ENCODE measurements at places on chromosomes 4 and X.

DNA sequence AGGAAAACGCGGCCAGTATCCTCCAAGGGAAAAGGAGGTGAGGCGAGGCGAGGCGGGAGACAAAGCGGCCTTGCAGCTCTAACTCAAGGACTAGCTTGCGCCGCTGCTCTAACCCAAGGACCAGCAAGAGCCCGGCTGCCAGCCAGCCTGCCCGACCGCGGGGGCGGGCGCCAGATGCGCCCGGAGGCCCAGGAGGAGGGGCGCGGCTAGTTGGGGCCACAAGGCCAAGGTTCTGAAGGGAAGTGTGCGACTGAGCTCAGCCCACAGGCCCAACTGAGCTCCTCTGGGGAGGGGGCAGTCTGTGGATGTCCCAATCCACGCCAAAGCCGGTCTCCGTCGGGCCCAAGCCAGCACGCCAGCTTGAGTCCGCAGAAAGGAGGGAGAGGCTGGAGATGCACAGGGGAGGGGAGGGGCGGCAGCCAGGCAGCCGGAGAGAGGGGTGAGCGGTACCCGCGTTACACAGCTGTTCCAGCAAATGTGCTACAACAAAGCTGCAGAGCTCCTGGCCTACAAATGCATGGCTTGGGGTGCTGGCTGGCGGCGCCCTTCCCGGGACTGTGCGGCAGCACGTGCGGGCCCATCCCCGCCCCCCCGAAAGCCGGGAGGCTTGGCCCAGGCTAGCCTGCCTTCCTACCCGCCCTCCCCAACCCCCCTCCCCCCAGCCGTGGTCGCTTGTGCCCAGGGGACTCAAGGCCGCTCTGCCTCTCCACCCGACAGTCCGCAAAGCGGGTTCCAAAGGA lies 637 bp downstream of the AMER1 start:
- H3K36me3 ChIP-seq = no peaks in the 10 kb centered on the region
- DNase-seq = peak; percentile 21
- peak overlapping the region; percentile 95 for H3K27ac ChIP-seq
- peaks cover 35% of the 10 kb centered on the region for H3K4me1 ChIP-seq
- peak overlapping the region; percentile 81 for H3K4me3 ChIP-seq

- H3K36me3 ChIP-seq = no peaks in the 10 kb centered on the region
- H3K27me3 ChIP-seq = no peaks in the 10 kb centered on the region
- H3K4me1 ChIP-seq = no peaks in the 10 kb centered on the region
- H3K4me3 ChIP-seq = no peak overlapping the region
- no peak overlapping the region for H3K27ac ChIP-seq
These were observed 72.1 kb downstream of the COL4A5 start for GRCh38 chrX:108511721-108512120.

DNA sequence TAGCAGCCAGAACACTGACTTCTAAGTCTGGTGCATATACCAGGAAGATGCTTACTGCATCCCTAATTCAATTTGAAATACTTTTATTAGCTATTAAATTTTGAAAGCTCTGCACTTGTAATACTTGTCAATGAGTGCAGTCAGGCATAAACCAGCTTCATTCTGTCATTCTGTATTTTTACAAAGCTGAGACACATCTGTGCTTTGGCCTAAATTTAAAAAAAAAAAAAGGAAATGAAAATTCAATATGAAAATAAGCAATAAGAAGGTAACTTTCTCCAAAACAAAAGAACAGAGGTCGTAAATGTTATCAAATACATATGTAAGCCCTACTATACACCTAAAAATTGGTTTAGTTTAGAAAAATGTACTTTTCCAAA lies 7.0 kb downstream of the SMIM14 start:
- no peak for DNase-seq
- peaks cover 5% of the 10 kb centered on the region for H3K36me3 ChIP-seq
- no peaks in the 10 kb centered on the region for H3K27me3 ChIP-seq
- H3K27ac ChIP-seq = no peak overlapping the region
- H3K4me3 ChIP-seq = no peak overlapping the region

GRCh38 chrX:103573202-103573601 lies 12.1 kb upstream of the TCEAL4 start:
- no peak for DNase-seq
- no peak overlapping the region for H3K4me3 ChIP-seq
- no peaks in the 10 kb centered on the region for H3K36me3 ChIP-seq
- H3K4me1 ChIP-seq = no peaks in the 10 kb centered on the region
- H3K27me3 ChIP-seq = no peaks in the 10 kb centered on the region

GRCh38 chr4:85964298-85964697 lies 395.6 kb downstream of the MAPK10 start:
- H3K27ac ChIP-seq = no peak overlapping the region
- peaks cover 5% of the 10 kb centered on the region for H3K4me1 ChIP-seq
- H3K36me3 ChIP-seq = no peaks in the 10 kb centered on the region

DNA sequence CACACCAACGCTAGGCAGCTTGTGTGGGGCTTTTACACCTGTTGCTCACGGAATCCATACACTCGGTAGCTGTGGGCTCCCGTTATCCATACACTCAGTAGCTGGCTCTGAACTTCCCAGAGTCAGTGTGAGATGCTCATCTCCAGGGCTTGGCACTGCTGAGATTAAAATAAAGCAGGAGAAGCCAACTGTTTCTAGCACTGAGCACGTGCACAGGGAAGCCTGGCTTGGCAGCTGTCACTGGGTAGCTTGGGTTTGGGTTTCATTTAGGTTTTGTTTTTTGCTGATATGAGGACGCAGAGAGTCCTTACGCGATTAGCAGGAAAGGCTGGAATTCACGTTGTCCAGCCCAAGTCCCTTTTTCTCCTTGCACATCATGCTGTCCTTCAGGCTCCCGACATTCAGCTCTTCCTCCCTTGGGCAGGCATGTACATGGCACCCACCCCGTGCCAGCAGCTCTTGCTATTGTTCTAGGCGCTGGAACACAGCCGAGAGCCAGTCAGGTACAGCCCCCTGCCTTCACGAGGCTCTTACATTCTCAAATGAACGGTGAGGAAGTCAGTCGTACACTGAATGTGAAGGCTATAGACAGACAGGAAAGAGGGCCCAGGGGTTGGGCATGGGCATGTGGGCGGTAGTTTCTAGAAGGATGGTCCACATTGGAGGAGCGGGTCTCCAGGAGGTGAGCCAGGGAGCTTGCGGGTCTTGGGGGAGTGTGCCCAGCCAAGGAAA lies 25.9 kb downstream of the NSG1 start:
- H3K27ac ChIP-seq = no peak overlapping the region
- no peak for DNase-seq
- H3K4me1 ChIP-seq = no peaks in the 10 kb centered on the region
- H3K36me3 ChIP-seq = peaks cover 27% of the 10 kb centered on the region
- no peaks in the 10 kb centered on the region for H3K27me3 ChIP-seq

- no peak for DNase-seq
- H3K27me3 ChIP-seq = no peaks in the 10 kb centered on the region
- H3K4me3 ChIP-seq = no peak overlapping the region
- H3K4me1 ChIP-seq = peaks cover 6% of the 10 kb centered on the region
- no peaks in the 10 kb centered on the region for H3K36me3 ChIP-seq
These were observed 531.0 kb upstream of the ZFP42 start for GRCh38 chr4:187464573-187464972.

DNA sequence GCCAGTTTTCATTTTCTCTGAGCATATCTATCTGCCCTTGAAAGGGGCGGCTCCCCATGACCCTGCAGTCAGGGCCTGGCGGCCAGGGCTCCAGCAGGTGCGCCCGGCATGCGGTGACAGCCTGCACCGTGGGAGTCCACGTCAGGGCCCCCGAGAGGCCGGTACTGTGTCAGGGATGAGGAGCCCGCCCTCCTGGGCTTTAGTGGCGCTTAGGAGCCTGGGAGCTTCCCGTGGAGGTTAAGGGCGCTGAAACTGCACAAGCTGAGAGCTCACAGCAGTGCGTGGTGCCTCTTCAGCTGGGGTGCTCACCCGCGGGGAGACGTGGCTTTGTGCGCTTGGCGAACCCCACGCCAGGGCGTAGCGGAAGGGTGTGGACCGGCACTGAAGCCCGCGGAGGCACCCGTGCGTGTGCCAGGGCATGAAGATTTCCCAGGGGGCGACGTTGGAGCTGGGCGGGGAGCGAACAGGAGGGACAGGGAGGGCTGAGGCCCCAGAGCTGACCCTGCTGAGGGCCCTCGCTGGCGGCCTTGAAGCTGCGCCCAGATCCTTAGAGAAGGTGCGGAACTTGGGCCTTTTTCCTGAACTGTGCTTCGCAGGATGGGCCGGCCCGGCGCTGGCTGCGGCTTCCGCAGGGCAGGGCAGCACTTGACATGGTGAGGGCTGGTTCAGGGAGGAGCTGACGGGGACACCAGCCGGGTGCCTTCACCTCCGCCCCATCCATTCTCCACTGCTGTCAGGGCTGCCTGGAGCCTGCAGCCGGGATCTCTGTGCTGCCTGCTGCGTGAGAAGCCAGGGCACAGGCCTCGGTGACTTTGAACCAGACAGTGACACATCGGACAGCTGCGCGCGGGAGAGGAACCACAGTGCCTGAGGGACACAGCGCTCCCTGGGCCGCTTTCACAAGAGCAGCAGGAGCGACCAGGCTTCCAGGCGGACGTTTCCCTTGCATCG lies 32.9 kb downstream of the HTT-AS start:
- peak overlapping the region; percentile 49 for H3K4me3 ChIP-seq
- H3K27me3 ChIP-seq = no peaks in the 10 kb centered on the region
- peak overlapping the region; percentile 13 for H3K27ac ChIP-seq
- no peaks in the 10 kb centered on the region for H3K36me3 ChIP-seq
- peak; percentile 79 for DNase-seq
- H3K4me1 ChIP-seq = peaks cover 9% of the 10 kb centered on the region

GRCh38 chr4:182752158-182752910 lies 164.9 kb downstream of the DCTD start:
- H3K4me1 ChIP-seq = no peaks in the 10 kb centered on the region
- no peak overlapping the region for H3K27ac ChIP-seq
- H3K36me3 ChIP-seq = no peaks in the 10 kb centered on the region
- DNase-seq = no peak
- H3K4me3 ChIP-seq = no peak overlapping the region
- H3K27me3 ChIP-seq = no peaks in the 10 kb centered on the region
